Activated naive CD4-positive, alpha-beta T cell treated with anti-CD3 and anti-CD28 coated beads, Interleukin-2, amount 50 U/mL, for 72 hours (primary cell): ENCODE measurements at places on chromosomes 12 and 14. TPM values are rescaled to one million over a fixed set of nuclear protein-coding genes. Genes with fewer than 3 reads are reported as not detected.

- DNase-seq: no peak
These were observed 1.4 kb downstream of the PLXNC1 start for GRCh38 chr12:94149781-94150239.

DNA sequence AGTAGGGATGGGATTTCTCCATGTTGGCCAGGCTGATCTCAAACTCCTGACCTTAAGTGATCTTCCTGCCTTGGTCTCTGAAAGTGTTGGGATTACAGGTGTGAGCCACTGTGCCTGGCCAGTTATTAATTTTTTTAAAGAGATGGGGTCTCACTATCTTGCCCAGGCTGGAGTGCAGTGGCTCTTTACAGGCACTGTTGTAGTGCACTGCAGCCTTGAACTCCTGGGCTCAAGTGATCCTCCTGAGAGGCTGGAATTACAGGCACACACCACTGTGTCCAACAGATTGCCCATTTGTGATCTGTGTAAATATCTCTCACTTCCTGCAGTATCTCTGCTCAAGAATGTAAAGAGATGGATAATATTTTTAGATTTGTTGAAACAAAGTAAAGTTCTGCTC, 45.9 kb downstream of the PTPN11 start:
- no peak for DNase-seq

DNA sequence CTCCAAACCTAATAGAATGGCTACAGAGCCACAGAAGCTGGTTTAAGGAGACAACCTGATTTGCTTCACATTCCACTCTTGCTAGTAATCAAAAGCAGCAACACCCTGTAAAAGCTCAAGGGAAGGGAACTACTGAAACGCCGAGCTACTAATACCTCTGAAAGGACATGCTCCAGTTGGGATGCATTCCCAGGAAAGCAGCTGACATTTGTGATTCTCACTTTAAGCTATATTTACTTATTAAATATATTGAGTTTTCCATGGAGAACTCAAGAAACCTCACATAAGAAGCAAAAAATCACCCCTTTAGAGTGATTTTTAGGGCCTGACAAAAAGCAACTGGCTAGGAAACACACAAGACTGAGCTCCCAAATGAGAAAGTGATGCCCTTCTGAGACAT, 1073.0 kb upstream of the FLRT2 start:
- no peak for DNase-seq

DNA sequence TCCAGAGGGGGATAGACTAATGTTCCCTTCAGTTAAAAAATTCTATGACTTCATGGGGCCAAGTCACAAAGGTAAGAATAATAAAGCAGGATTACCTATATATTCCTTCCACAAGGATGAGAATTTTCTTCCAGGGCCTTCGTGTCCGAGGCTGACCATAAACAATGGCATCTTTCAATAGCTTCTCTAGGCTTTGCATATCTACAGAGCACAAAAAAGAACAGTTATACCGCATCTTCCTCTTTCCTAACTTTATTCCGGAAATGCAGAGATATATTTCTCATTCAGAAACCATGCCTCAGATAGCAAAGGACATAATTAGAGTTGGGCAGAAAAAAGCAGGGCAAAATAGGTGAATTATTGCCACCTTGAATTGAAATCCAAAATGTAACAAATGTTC, 58.3 kb upstream of the ISM2 start:
- no peak for DNase-seq

DNA sequence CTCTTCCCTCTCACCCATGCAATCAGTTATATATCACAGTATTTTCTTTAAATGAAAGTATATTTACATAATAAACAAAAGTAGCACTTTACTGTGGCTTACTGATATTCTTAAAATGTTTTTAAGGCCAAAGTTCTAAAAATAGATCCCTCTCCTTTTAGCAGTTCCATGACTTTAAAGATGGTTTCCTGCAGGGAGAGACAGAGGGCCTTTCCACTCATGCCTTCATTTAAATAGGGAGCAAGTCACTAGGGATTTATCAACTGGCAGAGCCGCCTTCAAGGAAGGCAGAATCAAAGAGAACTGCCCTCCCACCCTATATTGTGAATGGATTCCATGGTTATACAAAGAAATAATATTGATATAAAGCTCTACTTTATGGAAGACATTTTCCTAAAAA, 55.5 kb downstream of the DUSP16 start:
- no peak for DNase-seq

DNA sequence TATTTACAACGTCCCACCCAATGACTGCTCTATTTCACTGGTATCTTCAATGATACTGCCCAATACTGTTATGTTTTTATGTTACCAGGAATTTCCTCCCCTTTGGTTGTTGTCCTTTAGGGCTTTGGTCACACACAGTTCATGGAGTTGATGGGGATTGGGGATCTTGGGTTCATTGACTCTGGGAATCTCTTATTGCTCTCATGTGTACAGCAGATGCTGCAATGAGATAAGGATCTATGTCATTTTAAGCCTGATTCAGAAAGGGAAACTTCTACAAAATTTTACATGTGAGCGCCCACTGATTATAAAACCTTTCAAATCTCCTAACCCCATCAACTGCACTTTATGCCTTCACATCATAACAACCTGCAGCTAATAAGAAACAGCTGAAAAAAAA, 67.2 kb downstream of the FAR2 start:
- no peak for DNase-seq

- DNase-seq: no peak
These were observed 336.8 kb upstream of the FKBP4 start for GRCh38 chr12:2457933-2458414.

DNA sequence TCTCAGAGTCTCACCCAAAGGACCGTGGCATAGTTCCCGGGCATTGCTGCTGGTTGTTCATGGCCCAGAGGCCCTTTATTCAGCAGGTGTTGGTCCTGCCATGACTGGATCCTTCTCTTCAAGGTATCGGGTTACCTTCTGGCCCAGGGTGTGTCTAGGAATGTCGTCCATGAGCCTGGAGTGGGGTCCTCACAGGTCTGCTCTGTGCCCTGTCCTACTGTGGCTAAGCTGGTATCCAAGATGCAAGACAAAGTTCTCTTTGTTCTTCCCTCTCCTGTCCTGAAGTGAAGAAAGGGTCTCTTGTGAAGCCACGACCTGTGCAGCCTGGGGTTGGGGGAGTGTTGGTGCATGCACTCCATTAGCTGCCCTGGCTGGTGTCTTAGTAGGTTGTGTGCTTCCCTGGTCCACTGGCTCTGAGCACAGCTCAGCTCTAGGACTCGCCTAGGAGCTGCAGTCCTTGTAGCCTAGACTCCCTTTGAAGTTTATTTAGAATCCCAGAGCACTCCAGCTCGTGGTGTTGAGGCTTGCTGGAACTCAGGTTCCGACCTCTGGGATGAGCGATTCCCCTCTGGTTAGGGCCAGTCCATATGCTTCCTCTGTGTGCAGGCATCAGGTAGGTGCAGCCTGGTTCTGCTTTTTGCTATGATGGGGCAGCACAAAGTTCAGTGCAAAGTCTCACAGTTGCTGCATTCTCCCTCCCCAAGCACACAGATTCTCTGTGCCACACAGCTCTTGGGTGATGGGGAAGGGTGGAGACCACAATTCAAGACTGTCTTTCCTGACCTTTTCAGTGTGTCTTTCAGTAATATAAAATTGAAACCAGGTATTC, 117.4 kb downstream of the NUBPL start:
- DNase-seq: no peak

GRCh38 chr12:109706398-109706746, 7.3 kb upstream of the FAM222A start:
- DNase-seq: no peak

DNA sequence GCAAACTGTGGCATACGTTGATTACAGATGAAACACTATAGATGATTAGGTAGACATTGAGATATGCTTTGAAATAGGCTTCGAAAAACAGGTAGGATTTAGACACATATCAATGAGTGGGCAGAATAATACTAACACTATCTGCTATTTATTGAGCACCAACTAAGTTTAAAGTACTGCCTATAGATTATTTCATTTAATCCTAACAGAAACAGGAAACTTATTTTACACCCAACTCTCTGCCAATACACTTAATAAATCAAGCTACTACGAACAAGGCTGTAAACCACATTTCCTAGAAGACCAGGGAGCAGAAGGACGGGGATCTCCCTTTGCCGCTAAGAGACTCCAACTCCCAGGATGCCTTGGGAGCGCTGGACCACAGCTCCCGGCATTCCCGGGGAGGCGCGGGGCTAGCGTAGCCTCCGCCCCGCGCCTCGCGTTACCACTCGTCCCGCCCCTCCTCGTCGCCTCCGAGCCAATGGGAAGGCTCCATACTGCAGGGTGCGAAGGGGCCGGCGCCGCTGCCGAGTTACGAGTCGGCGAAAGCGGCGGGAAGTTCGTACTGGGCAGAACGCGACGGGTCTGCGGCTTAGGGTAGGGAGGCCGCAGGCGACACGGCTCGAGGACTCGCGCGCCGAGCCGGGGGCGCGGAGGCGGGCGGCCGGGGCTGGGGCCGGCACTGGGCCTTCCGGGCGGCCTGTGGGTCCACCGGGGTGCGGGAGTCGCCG, at the start of gene VRK1:
TSS of gene VRK1 (plus strand) at position 532 of the 731 bp plus-strand sequence. CDS start 36,090 bp downstream, outside the sequence.
- peak; percentile 89 for DNase-seq

GRCh38 chr14:61080591-61081010, 99.6 kb downstream of the SLC38A6 start:
- DNase-seq: no peak

- DNase-seq: peak; percentile 62
These were observed 53.7 kb upstream of the MBIP start for GRCh38 chr14:36373982-36374673.

GRCh38 chr14:103521438-103521950, 1.1 kb downstream of the CKB start:
- no peak for DNase-seq

DNA sequence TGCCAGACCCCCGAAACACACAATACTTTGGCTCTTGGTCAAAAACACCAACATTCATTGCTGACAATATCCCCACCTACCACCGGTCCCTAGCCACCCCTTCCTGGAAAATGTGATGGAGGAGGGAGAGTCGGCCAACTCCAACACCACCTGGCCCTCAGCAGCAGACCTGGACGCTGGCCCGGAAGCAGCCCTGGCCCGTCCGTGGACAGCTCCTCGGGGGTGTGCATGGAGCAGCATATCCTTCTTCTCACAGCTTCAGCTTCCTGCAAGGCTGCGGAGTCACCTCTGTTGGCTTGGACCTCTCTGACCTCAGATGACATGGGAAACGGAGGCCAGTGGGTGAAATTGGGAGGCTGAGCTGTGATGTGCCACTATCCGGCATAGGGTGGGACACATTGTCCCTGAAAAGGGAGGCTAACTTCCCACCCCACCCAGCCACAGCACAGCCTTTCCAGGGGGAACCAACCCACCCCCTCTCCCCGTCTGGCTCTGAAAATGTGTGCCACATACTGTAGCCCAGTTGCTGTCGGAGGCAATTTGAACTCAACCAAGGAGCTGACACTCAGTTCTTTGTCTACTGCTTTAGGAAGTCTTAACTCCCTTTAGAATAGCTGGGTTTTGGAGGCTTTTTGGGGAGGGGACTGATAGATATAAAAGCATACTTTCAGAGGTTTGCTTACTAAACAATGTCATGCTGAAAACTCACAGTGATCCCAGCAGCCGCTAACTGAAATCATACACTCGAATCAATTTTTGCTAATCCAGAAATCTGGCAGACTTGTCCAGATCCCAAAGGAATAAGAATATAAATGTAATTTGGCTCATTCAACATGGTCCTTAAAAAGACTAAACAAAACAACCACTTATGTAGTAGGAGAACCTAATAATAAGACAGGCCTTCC, 43.1 kb upstream of the LTA4H start:
- no peak for DNase-seq

GRCh38 chr14:80271389-80271788, 60.1 kb upstream of the DIO2 start:
- no peak for DNase-seq

Gene TMPRSS12
- total RNA-seq: not detected

Gene RERGL
- not detected for total RNA-seq
